Liver (tissue), 10 donors: ENCODE measurements at places on chromosomes 1 and 21. TPM values are rescaled to one million over a fixed set of nuclear protein-coding genes. Genes with fewer than 3 reads are reported as not detected.
A peak's percentile ranks its signal among the peaks of the same experiment; 100 is the strongest.

The GBP1 gene
- 23.5 TPM for total RNA-seq

The KCNQ4 gene
- total RNA-seq = 0.33 TPM

The RHBDL2 gene
- total RNA-seq = 0.17 TPM

The GUCA2B gene
- not detected for total RNA-seq

The MPL gene
- total RNA-seq = 1.0 TPM

The RIMKLA gene
- 0.08 TPM for total RNA-seq

The PODN gene
- total RNA-seq = 1.9 TPM

The HAO2 gene
- 8.2 TPM for total RNA-seq

The IQCC gene
- total RNA-seq = 2.3 TPM

The DISP1 gene
- total RNA-seq = 4.2 TPM

DNA sequence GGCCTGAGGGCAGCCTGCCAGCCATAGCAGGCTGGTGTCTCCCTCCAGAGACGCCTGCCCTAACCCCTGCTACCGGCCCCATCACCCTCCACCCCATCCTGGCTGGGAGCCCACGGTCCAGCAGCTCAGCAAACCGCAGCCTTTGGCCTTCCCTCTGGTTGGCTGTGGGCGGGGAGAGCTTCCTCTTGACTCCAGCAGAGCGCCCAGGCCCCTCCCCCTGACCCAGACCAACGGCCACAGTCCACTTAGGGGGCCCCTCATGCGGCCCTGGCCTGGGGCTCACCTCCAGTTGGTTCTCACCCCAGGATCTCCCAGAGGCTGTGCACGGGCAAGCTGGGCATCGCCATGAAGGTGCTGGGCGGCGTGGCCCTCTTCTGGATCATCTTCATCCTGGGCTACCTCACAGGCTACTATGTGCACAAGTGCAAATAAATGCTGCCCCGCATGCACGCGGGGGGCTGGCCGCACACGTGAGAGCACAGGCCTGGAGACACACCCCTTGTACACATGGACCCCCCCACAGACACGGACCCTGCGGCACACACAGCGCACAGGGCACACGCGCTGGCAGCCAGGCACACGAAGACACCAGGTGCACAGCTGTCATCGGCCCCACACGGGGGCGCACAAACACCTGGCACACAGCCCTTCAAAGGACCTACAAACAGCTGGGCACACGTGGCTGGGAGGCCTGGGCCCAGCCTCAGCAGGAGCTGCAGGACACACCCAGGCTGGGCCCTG lies 3.1 kb downstream of the SMIM1 start:
- peaks cover 10% of the 10 kb centered on the region for H3K36me3 ChIP-seq
- H3K27me3 ChIP-seq = no peaks in the 10 kb centered on the region
- no peak overlapping the region for H3K4me3 ChIP-seq
- DNase-seq = peak; percentile 90

DNA sequence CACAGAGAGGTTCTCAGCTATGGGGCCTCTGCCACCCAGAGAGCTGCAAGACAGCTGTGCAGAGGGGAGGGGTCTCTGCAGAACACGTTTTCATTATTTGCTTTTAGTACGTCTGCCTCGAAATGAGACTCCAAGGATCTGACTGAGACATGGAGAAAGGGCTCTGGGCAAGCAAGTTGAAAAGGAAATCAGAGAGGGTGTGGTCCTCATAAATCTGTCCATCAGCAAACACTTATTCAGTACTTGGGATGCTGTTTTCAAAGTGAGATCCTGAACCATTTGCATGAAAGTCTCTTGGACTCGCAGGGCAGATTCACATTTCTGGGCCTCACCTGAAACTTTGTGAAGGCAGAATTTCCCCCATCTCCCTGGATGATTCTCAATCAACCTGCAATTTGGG lies 197.4 kb upstream of the GALNT2 start:
- no peak overlapping the region for H3K27ac ChIP-seq
- H3K4me3 ChIP-seq = no peak overlapping the region
- H3K27me3 ChIP-seq = no peaks in the 10 kb centered on the region
- H3K4me1 ChIP-seq = no peaks in the 10 kb centered on the region
- DNase-seq = no peak
- no peaks in the 10 kb centered on the region for H3K36me3 ChIP-seq

GRCh38 chr1:76807543-76808260 lies 59.6 kb upstream of the ST6GALNAC5 start:
- H3K4me3 ChIP-seq = no peak overlapping the region
- H3K27ac ChIP-seq = no peak overlapping the region
- DNase-seq = no peak
- no peaks in the 10 kb centered on the region for H3K36me3 ChIP-seq

GRCh38 chr1:28642056-28642846 lies 616 bp downstream of the TAF12 start:
- H3K27me3 ChIP-seq = no peaks in the 10 kb centered on the region
- no peaks in the 10 kb centered on the region for H3K36me3 ChIP-seq
- H3K4me3 ChIP-seq = peak overlapping the region; percentile 74
- H3K4me1 ChIP-seq = peaks cover 6% of the 10 kb centered on the region
- H3K27ac ChIP-seq = peak overlapping the region; percentile 93

DNA sequence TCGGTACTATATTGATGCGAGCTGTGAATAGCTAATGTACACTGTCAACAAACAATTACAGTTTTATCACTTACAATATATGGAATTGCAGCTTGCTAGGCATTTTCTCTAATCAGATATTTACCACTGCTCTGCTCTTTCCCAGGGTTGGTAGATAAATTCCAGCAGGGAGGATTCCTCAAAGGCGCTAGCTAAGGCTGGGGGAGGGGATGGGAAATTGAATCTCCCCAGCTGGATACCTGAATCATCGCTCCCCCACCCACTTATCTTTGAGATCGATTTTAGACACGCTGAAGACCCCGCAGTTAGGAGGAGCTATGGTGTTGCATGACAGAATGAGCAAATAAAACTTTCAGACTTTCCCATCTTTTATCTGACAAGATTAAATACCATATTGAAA lies 127.2 kb downstream of the CSMD2 start:
- H3K4me3 ChIP-seq = no peak overlapping the region
- H3K27ac ChIP-seq = no peak overlapping the region
- no peaks in the 10 kb centered on the region for H3K4me1 ChIP-seq
- no peak for DNase-seq
- H3K36me3 ChIP-seq = no peaks in the 10 kb centered on the region
- no peaks in the 10 kb centered on the region for H3K27me3 ChIP-seq

DNA sequence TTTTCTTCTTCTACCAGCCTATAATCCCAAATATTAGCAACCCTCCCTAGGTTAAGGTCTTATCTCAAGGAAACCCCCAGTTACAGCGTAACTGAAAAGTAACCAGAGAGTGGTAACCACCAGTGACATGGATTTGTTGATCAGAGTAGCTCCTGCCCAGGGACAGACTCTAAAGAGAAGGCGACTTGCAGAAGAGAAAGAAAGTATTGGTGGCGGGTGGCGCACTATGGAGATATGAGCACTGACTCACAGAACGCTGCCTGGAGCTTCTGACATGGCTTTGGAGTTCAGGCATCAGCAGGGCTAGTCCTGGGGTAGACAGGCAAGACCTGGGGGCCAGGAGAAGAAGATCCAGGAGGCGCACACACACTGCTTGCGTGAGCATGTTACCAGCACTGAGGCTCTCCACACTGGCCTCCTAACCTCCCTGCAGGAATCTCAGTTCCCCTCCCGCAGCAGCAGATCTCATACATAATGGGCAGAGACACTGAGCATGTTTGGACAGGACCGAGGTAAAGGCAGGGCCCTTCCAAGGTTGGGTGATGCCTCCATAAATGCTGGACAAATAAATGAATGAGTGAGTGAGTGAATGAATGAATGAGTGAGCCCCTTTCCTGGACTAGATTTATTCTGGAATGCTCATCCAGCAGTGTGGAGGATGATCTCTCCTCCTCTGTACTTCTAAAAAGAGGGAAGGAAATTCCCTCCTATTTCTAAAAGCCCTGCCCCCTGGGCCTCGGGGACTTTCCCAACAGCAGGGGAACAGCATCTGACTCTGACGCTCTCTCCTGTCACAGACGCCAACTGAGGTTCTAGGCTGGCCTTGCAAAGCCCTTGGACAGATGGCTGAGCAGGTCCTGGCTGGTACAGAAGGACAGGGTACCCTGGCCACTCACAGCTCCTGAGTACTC lies 175.5 kb downstream of the CLIC6 start:
- H3K4me3 ChIP-seq = no peak overlapping the region
- peaks cover 5% of the 10 kb centered on the region for H3K36me3 ChIP-seq
- DNase-seq = no peak
- no peak overlapping the region for H3K27ac ChIP-seq
- peaks cover 9% of the 10 kb centered on the region for H3K4me1 ChIP-seq

DNA sequence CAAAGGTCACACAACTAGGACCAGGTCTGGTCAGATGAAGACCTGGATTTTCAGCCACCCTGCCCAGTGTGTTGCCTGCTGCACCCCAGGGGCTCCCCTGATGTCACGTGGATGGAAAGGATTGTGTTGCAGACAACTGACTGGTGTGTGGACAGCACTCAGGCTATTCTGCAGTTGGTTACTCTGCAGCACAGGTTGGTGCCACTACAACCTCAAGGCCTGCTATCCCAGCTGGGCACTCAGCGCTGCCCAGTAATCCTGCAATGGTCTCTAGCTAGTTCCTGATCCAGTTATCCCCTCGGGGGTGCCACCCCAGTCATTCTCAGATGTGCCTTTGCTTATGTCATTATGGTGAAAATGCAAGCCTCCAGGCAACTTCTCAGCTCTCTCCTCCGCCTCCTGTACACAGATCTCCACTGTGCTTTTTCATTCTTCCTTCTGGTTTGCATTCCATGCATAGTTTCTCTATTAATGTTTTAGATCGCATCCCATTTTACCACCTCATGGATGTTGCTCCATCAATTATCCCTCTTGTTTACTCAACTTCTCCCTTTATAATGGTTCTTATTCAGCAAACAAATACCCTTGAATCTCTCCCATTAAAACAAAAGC lies 503.2 kb upstream of the CAMK1G start:
- H3K4me3 ChIP-seq = no peak overlapping the region
- no peak overlapping the region for H3K27ac ChIP-seq
- H3K4me1 ChIP-seq = peaks cover 2% of the 10 kb centered on the region
- no peak for DNase-seq

DNA sequence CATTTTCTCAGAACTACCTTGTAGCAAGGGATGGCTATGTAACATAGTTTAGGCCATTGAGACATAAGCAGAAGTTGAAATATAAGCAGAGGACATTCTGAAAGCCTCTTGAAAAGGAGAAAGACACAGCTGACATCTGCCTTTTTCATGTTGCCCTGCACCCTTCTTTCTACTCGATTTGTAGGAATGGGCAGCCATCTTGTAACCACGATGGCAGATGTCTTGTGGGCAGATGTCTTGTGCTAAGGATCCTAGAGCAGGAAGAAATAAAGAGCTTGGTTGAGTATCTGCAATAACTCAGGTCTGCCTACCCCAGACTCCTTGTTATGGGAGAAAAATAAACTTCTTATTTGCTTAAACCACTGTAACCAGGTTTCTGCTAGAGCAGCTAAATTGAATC lies 351.0 kb downstream of the PDE4B start:
- H3K36me3 ChIP-seq = no peaks in the 10 kb centered on the region
- no peak overlapping the region for H3K4me3 ChIP-seq
- no peaks in the 10 kb centered on the region for H3K27me3 ChIP-seq
- no peak overlapping the region for H3K27ac ChIP-seq
- DNase-seq = no peak

DNA sequence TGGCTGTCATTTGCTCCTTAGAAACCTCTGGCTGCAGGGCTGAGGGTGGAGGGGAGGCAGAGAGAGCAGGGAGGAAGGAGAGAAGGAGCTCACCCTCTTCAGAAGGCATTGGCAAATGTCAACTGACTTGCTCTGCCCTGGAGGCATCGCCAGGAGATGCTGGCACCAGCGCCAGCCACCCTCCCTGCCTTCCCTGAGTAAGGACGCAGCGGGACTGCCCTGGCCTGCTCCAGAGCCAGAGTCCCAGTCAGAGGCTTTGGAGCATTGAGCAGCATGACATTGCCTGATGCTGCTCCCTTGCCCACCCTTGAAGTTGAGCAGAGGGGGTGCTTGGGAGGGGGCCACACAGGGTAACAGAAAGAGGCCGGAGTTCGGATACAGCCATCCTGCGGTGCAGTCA lies 62.3 kb downstream of the DISP3 start:
- H3K36me3 ChIP-seq = no peaks in the 10 kb centered on the region
- DNase-seq = no peak
- no peak overlapping the region for H3K4me3 ChIP-seq
- H3K27me3 ChIP-seq = no peaks in the 10 kb centered on the region

DNA sequence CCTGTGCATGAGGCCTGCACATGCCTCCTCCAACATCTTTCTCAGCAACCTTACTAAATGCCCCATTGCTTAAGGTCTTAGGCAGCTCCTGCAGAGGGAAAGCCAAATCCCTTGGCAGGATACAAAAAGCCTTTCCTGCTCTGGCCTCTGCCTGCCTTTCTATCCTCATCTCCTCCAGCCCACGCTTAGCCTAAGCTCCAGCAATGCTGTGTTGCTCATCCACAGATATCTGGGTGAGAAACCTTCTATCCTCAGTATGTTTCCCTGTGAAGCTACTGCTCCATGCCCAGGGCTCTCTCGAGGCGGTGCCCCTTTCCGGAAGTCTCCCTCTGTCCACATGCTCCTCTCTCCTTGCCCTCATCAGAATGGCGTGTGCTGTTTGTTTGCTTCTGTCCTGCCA lies 37.0 kb upstream of the CCSAP start:
- no peak overlapping the region for H3K27ac ChIP-seq
- no peak overlapping the region for H3K4me3 ChIP-seq
